ENCODE measurements at places on chromosomes 1 and 21.

- DNase-seq: peak; percentile 54
Observed at GRCh38 chr1:112515311-112516009, 6.7 kb downstream of the WNT2B start.

GRCh38 chr1:1398677-1399186 is 403 bp downstream of the CCNL2 start:
- DNase-seq: peak; percentile 46

GRCh38 chr1:232709386-232709785 is 79.5 kb upstream of the SIPA1L2 start:
- no peak for DNase-seq

- no peak for DNase-seq
Observed at GRCh38 chr1:235993652-235994051, 71.2 kb downstream of the NID1 start.

- DNase-seq: peak; percentile 56
Observed at GRCh38 chr1:103372866-103373265, 152.6 kb upstream of the RNPC3 start.
